ENCODE measurements at places on chromosomes 6 and 20.

GRCh38 chr20:9235518-9235917 lies 166.6 kb downstream of the PLCB4 start:
- DNase-seq: peak; percentile 63

- DNase-seq: no peak
Observed at GRCh38 chr6:166541366-166541765, 45.1 kb downstream of the RAMACL start.

DNA sequence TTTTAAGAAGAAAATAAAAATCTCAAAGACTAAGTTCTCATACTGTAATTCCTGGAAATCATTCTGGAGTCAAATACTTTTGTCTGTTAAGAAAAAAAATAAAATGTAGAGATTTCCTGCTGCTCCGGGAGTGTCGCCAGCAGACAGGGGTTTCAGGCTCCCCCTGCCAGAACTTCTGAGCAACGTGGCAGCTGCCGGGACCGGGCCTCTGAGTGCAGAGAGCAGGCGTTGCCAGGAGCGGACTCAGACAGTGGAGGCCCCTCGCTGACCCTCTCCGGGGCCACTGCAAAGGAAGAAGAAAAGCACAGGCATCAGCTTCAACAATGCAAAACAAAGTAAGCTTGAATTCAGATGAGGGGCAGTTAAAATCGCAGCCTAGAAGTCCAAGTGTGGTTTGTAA lies 95.5 kb downstream of the THBS2 start:
- peak; percentile 86 for DNase-seq

GRCh38 chr6:88499845-88500699 lies 333.9 kb upstream of the CNR1 start:
- DNase-seq: no peak

DNA sequence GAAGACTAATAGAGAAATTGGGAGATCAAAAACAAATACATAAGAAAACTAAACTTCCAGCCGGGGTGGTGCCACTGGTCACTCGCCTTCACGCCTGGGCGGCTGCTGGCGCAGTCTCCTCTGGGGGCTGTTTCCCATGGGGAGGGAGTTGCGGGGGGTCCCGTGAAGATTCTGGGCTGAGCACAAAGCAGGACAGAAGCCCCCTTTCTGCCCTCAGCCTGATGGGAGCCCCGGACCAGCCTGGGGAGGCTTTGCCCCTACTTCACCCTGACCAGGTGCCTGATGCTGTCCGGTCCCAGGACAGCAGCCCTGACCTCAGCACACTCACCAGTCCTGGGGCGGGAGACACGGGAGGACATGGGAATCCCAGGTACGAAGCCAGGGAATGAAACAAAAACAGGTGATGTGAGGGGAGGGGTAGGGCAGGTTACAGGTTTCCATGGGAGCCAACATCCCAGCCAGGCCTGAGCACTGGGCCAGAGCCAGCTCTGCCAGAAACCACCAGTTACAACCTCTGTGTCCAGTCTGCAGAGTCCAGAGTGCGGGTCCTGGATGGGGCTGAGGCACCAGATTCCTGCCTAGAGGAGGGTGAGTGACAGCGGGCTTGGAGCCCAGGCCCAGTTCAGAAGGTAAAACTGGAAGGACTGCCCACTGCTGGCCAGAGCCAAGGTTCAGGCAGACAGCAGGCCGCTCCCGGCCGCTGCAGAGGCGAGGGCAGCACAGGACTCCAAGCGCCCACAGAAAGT lies 326.4 kb downstream of the TAF4 start:
- no peak for DNase-seq

Measured in fibroblast of skin of right quadriceps (primary cell).